Activated CD4-positive, alpha-beta T cell treated with anti-CD3 and anti-CD28 coated beads, Interleukin-2, amount 50 U/mL, for 24 hours (primary cell): ENCODE measurements at places on chromosomes 12 and 14.

GRCh38 chr12:45050751-45051571 is at the start of gene DBX2:
DBX2 (minus strand) TSS chr12:45051099; CDS start chr12:45050927, 172 bp downstream.
- DNase-seq, result no peak

- DNase-seq, result no peak
Observed at GRCh38 chr12:92139634-92140150, 6.0 kb downstream of the BTG1 start.

GRCh38 chr14:94460631-94461416 is 8.2 kb upstream of the SERPINA11 start:
- DNase-seq, result no peak

DNA sequence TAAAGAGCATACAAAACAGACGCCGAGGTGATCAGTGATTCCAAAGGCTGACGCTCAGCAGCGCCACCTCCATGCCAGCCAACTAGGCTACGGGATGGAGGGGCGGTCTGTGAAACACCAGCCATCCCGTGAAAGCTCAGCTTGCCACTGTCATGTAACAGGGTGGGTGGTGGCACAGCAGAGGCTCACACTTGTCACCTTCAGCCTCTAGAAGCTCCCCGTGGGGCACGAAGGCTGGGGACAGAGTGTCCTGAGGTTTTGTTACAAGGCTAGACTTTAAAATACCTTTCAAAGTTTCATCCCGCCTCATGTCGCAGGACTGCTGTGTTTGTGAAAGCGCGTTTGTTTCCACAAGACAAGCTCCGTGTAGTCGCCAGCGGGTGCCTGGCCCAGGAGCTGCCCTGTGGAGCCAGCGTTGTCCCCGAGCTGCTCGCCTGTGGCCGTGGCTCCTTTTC is 20.7 kb downstream of the XRCC3 start:
- DNase-seq, result no peak

DNA sequence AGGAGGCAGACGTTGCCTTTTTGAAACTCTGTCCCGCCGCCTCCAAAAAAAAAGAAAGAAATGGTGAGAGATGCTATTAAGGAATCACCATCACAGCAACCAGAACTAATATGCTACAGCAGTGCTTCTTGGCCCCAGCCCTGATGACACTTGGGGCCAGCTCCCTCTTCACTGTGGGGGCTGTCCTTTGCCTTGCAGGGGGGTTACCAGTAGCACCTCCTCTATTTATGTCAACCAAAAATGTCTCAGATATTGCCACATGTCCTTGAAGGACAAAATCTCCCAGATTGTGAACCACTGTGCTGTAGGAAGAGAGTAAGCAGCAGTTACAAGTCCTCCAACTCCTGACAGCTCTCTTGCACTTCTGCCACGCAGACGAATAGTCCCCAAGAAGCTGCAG is 76.4 kb downstream of the LRRC74A start:
- DNase-seq, result no peak

DNA sequence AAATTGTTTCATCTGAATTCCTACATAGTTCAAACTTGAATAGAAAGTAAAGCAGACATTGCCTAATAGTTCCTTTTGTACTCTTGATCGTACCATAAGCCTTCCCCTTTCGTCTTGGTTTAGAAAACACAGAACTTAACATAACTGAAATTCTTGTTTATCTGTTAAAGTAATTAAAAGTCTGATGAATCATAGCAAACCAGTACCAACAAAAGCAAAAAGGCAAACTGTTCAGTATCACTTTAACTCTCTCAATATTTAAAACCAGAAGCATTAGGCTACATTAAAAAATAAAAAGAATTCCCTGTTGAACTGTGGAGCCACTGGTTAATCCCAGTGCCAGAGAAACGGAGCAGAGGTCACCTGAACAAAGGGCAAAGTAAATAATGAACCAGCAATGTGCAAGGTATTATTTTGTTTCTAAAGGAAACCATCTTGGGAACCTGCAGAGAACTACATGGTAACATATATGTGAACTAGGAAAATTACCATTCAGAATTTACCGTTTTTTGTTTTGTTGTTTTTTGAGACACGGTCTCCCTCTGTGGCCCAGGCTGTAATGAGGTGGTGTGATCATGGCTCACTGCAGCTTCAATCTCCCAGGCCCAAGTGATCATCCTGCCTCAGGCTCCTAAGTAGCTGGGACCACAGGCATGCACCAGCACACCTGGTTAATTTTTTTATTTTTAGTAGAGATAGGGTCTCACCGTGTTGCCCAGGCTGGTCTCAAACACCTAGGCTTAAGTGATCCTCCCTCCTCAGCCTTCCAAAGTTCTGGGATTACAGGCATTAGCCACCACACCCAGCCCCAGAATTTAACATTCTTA is 17.1 kb upstream of the HIGD1C start:
- no peak for DNase-seq

DNA sequence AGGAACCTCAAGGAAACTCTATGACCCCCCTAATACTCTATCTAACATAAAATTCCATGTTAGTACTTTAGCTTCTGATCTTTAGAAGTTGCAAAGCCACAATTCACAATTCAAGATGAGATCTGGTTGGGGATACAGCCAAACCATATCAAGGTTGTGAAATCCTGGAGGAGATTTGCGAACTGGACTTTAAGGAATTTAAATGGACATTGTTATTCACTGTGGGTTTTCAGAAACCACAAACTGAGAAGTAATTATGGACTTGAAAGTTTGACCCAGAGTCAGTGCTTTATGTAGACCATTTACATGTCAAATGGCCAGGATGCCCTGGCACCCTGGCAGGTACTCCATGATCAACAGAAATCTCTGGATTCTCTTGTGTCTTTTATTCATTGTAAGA is 14.2 kb upstream of the CDKL1 start:
- no peak for DNase-seq

GRCh38 chr12:52020539-52021336 is 14.0 kb downstream of the TAMALIN start:
- no peak for DNase-seq

DNA sequence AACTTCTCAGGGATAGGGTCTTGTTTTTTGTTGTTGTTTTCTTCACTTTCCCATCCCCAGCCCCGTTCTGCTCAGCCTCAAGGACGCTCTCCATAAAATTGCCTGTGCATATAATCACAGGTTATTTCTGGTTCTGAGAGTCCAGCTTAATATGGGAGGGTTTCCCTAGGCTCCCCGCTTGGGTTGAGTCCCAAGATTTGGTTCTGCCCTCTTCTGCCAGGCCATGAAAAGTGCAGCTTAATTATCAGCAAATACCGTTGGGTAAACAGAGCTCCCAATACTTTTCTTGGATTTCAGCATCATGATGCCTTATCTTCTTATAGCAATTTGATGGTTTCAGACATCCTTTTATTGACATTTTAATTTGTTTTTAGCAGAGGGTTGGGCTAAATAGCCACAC is 75.6 kb downstream of the GRIN2B start:
- DNase-seq, result no peak

DNA sequence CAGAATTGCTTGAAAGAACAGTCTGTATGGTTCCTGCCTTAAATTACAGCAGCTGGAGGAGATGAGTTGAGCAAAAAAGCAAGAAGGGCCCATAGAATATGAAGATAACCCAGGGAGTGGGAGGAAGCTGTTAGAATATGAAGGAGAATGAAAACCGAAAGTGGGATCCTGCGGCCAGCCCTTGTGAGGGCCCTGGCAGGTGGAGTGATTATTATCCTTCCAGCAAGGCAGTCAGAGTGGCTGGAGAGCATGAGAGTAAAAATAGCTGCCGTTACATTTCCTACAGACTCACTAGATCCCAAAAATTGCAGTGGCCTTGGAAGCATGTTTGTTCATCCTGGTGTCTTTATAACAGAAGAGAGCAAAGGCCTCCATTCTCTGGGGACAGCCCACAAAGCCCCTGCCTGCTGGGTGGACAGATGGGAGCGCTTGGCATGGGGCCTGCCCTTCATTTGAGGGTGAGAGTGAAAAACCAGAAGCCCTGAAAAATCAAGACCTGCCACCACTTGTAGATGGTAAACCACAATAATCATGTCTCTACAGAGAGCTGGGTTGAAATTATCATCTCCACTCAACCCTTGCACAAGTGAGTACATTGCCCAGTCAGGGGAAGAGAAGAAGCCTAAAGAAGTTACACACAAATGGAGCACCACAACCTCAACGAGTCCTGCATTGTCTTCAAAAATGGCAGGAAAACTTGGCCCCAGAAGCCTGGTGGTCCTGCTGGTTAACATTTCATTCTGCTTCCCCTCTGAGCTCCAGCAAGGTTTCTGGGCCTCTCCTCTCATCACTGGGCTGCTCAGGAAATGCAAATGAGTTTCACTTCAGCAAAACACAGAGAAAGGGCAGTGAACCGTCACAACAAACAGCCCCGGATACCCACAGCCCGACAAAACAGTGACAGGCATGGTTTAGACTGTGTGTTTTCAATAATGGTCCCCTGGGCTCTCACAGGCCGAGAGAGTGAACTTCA is 20.5 kb downstream of the ZDHHC22 start:
- DNase-seq, result no peak

- DNase-seq, result no peak
Observed at GRCh38 chr14:51999084-51999483, 9.7 kb downstream of the RTRAF start.

GRCh38 chr12:59734371-59734770 is 138.5 kb downstream of the SLC16A7 start:
- DNase-seq, result no peak

- no peak for DNase-seq
Observed at GRCh38 chr12:67917811-67918210, 71.4 kb upstream of the IFNG-AS1 start.

DNA sequence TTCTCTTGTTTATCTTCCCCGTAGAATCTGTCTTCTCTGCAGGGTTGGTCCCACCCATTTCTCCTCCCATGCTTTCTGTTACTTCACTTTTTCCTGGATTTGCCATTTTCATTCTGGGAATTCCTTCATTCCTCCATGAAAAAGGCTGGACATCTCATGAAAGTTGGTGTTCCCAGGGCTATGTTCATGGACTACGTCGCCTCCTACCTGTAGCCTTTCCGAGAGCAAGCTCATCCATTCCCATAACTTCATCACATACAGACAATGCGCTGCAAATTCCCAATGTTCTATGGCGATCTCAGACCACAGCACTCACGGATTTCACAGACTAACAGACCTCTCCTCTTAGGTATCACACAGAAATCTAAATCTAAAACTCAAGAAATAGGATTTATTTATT is 217.1 kb downstream of the EXOC5 start:
- no peak for DNase-seq

- no peak for DNase-seq
Observed at GRCh38 chr14:92927349-92928257, 4.7 kb downstream of the CHGA start.

DNA sequence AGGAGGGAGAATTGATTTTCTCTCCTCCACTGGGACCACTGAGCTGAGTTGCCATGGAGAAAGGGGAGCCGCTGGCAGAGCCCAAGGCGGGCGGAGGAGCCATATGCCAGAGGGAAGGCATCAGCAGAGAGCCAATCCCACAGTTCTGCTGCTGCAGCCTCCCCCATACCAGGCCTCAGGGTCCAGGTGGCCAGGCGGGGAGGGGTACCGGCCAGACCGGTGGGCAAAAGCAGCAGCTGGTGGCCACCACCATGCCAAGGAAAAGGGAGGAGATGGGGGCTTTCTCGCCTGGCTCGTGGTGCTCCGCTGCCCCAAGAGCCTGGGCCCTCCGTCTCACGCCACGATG is 72.8 kb downstream of the PITPNM2 start:
- no peak for DNase-seq

- no peak for DNase-seq
Observed at GRCh38 chr12:52602552-52602951, 1.3 kb upstream of the KRT72 start.

GRCh38 chr12:57367121-57367520 is 63.7 kb downstream of the R3HDM2 start:
- DNase-seq, result no peak

DNA sequence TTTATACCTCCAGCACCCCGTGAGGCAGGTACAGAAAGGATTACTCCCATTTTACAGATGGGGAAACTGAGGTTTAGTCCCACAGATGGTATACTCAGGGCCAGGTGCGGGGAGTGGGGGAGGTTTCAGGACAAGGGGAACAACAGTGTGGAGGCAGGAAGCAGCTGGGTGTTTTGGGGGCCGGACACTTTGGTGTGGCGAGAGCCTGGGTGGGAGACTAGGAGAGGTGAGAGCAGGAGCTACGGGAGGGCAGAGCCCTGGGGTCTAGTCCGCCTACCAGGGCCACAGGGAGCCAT is 61.7 kb downstream of the DIO3 start:
- no peak for DNase-seq

- DNase-seq, result no peak
Observed at GRCh38 chr12:110270125-110270962, 10.7 kb upstream of the ATP2A2 start.

DNA sequence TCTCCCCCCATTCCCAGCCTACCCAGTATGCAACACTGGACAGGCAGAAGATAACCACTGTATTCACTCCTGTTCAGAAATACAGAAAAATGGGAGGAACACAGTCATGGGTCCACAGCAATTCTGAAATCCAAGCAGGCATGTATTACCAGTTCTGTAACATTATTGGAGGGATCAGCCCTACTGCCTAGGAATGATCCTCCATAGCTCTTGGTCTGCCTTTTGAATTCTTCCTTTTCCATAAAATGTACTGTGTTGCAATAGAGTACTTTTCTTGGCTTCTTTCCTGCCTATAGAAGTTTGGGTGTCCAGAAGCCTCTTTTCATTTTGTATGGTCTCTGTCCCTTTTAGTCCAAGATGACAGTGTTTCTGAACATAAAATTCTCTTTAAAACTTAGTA is 46.5 kb downstream of the SPATS2 start:
- DNase-seq, result no peak

DNA sequence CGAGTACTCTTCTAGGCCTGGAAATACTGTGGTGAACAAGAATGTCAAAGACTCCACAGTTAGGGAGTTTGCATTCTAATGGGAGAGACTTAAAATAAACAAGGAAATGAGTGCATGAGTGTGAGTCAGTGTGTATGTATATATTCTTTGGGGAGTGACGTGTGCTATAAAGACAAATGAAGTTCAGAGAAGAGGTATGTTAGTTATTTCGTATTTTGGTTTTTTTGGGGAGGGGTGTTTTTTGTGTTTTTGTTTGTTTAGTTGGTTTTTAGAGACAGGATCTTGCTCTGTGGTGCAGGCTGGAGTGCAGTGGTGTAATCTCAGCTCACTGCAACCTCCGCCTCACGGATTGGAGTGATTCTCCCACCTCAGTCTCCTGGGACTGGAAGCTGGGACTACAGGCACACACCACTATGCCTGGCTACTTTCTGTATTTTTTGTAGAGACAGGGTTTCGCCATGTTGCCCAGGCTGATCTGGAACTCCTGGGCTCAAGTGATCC is 74.3 kb downstream of the SRGAP1 start:
- DNase-seq, result no peak
